ENCODE measurements at places on chromosomes 6 and 20.

DNA sequence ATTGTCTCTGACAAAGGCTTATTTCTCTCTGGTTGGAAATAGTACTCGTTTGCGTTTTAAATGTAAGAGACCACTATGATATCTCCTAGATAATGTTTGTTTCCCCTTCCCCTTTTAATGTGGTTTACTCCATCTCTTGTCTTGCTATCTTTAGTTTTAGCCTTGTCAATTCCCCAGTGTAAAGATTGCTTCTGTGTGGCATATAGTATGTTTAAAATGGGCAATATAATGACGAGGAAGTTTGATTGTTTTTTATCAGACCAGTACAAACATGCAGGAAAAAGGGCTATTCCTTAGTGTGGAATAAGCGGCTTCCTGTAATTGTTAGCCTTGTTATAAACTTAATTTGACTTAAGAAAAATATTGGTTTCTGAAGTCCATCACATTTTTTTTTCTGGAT is 3.1 kb downstream of the QKI start:
- DNase-seq: no peak

DNA sequence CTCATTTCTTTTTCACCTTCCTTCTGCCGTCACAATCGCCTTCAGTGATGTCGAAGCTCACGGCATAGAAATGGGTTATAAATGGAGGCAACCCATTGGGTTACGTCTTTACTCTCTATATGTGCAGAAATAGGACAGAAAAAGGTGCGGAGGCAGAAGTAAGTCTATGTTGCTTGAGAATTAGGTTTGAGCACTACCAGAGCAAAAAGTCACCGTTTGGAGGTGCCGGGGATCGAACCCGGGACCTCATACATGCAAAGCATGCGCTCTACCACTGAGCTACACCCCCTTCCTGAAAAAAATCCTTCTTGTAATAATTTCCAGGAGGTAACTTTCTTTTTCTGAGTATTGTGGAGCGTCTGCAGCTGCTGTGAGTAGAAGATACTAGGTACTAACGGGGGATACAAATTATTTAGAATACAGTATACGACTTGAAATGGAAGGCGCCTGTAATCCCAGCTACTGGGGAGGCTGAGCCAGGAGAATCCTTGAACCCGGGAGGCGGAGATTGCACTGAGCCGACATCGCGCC is 134.2 kb downstream of the TRIM27 start:
- no peak for DNase-seq

GRCh38 chr6:109695468-109695867 is 4.4 kb downstream of the FIG4 start:
- DNase-seq: no peak

DNA sequence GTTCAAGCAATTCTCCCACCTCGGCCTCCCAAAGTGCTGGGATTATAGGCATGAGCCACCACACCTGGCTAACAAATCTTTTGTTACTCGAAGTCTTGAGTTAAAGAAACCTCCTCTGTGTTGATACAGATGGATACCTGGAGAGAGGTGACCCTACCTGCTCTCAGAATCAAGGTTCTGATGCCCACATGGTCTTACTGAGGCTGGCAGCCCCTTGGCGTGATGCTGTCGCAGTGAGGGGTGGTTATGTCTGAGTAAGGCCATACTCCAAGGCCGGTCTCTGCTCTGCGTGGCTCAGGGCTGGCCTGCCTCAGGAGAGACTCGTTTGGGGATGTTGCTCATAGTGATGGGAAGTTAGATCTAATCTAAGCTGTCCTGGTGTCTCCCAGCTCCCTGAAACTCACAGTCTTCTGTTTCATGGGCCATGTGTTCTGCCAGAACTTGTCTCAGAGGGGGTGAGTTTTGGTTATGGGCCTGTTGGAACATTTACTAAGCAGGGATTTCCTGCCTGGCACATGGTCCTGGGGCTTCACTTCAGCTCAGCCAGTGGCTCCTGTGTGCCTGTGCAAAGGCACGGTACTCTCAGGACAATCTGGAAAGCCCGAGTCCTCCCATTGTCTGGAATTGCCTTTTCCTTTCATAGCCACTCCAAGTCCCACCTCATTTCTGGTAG is 17.5 kb upstream of the TRAF3IP2 start:
- DNase-seq: no peak

GRCh38 chr20:21028921-21029320 is 77.2 kb downstream of the LINC00237 start:
- DNase-seq: no peak

DNA sequence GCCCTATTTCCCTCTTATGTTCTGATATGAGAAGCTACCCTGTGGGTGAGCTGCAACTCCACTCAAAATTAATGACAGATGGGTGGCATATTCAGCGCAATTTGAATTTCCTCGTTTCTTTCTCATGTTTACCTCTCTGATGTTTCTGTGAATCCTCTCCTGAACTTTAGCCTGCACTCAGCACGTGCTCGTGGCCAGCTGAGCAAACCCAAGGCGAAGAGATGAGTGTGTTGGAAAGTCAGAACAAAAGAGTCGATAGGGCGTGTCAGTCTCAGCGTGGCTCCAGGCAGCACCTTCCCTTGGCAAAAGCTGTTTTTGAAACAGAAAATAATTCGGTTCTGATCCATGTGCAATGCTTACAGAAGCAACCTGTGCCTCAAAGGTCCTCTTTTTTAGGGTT is 226.1 kb upstream of the GMDS start:
- no peak for DNase-seq

GRCh38 chr6:132122871-132123270 is 171.7 kb upstream of the CCN2 start:
- DNase-seq: no peak

GRCh38 chr6:169868458-169868857 is 117.0 kb downstream of the ERMARD start:
- no peak for DNase-seq

GRCh38 chr6:137191670-137192069 is 18.2 kb upstream of the IL22RA2 start:
- DNase-seq: no peak

GRCh38 chr6:42396720-42397119 is 55.0 kb downstream of the TRERF1 start:
- peak; percentile 36 for DNase-seq

GRCh38 chr20:44021186-44021585 is 106.5 kb downstream of the TOX2 start:
- DNase-seq: no peak

GRCh38 chr6:137717074-137718073 is 149.7 kb upstream of the TNFAIP3 start:
- DNase-seq: peak; percentile 13

DNA sequence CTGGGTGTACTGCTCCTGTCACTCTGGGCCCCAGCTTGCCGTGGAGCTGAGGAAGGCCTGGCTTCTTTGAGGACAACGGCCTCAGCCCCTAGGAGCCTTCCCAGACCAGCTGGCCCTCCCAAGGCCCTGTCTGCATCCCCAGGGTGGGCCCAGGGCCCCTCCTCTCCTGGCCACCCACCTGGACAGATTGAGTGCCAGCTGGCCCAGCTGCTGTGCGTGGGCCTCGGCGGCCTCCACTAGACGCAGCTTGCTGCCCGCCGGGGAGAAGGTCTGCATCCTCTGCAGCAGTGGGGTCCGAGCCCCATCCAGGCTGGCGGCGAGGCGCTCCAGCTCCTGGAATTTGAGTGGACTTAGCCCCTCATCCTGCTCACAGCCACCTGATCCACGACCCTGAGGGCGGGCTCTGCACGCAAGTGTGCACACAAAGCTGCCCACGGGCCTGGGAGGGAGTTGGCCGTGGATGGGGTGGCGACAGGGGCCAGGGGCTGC is 14.4 kb downstream of the ADRM1 start:
- no peak for DNase-seq

GRCh38 chr6:1313384-1313766 is 1.5 kb downstream of the FOXQ1 start:
- peak; percentile 46 for DNase-seq

- no peak for DNase-seq
Measured at GRCh38 chr6:41522780-41523548, 23.2 kb upstream of the FOXP4 start.

DNA sequence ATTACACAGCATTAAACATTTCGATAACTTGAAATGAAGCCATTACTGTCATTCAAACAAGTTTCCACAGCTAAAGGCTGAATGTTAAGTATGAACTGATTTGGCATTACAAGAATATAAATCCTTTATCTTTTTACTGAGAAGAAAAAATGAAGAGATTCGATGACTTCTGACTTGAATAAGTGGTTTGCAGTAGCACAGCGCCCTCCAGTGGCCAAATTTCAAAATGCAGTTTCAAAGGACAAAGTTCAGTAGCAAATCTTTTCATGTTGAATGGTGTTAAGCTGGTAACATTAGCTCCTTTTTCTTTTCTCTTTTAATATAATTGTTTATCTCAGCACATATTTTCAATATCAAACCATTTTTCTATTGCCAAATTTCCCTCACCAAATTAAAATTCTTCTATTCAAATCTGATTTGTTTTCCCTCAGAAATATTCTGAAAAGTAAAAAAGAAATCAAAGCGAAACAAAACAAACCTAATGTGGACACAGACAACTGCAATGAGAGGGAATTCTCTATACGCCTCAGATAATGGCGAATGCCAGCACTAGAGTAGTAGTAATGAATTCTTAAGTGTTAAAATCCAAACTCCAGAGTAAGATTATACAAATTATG is 145.7 kb downstream of the BTBD9 start:
- DNase-seq: peak; percentile 40

GRCh38 chr6:111543913-111544435 is 61.0 kb upstream of the REV3L start:
- DNase-seq: no peak

DNA sequence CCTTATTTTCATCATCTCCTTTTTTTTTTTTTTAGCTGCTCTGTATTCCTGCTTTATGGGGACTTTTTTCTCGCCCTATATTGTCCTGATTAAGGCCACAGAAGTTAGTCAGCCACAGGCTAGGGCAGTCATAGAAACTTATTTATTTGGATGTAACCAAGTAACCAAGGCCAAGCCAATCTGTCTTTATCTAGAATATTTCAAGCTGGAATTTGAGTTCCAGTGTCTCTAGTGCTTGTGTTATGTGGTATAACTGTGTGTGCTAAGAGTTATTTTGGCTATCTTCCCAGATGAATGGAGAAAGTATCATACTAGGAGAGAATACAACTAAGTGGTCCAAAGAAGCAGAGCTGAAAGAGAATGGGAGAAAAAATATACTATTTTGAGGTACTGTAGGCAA is 751.5 kb downstream of the CBLN4 start:
- no peak for DNase-seq

- no peak for DNase-seq
Measured at GRCh38 chr20:2465100-2465499, 5.5 kb downstream of the SNRPB start.

GRCh38 chr20:45538209-45538799 is 978 bp downstream of the WFDC6 start:
- DNase-seq: peak; percentile 52

- peak; percentile 40 for DNase-seq
Measured at GRCh38 chr6:67933278-67933677, 701.8 kb upstream of the ADGRB3 start.

GRCh38 chr6:11055127-11055627 is 11.1 kb upstream of the ELOVL2 start:
- DNase-seq: no peak

- no peak for DNase-seq
Measured at GRCh38 chr6:43307451-43308100, 1.1 kb downstream of the CRIP3 start.

GRCh38 chr6:150600010-150600300 is 270 bp downstream of the PLEKHG1 start:
- no peak for DNase-seq

DNA sequence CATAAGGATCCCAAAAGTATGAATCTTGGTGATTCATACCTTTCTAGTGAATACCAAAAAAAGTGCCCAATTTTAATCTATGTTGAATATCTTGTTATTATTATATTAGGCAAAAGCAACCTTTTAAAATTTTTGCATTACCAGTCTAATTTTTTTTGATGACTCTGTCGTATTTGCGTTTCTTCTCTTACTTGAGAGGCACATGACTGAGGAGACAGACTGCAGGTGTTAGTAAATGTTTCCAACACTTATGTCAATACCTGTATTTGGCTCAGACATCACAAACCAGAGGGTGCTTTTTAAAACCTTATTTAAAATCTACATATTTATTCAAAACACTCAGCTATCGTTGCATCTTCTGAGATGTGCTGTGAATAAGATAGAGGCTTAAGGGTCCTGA is 27.1 kb downstream of the ID4 start:
- DNase-seq: no peak

GRCh38 chr20:19546648-19547047 is 211.4 kb upstream of the RIN2 start:
- DNase-seq: no peak

Measured in iPS-NIHi11 (cell line).